ENCODE measurements at places on chromosomes 3 and 15. TPM values are rescaled to one million over a fixed set of nuclear protein-coding genes. Genes with fewer than 3 reads are reported as not detected.

- no peak for DNase-seq
Measured at GRCh38 chr3:178170698-178171535, 365.3 kb upstream of the KCNMB2 start.

DNA sequence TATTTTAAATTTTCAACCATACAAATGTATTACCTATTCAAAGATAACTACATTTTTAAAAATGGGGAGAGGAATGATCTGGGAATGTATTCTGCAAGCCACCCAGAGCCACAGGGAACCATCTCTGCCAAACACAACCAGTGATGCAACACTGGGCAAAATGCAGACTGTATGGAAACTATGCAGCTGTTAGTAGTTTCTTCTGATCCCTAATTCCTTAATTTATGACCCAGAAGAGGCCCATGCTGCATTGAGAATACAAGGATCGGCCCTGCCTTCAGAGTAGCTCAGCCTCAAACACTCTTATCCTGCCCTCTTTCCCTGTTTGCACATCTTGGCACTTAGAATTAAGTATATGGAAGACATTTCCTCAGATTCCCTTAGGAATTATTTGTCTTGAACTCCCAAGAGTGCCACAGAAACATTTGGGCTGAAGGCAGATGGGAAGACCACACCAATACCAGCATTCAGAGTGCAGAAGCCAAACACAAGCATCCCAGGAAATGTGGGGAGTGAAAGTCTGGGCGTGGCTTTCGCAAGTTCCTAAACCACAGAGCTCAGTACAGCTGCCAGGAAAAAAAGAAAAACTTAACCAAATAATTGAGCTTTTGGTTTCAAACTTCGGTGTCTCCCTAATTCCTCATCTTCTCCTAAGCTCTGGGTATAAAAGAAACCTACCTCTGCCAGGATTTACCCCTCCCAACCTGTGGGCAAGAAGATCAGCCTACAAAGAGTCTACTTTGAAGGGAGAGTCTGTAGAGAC is 5.3 kb downstream of the SNUPN start:
- DNase-seq: no peak

- DNase-seq: no peak
Measured at GRCh38 chr3:25473246-25473645, 45.2 kb downstream of the RARB start.

The IVD gene
- polyA plus RNA-seq: 57.4 TPM

The PRRT3 gene
- 3.2 TPM for polyA plus RNA-seq

The LSAMP gene
- 11.4 TPM for polyA plus RNA-seq

The GOLGA8G gene
- polyA plus RNA-seq: 0.14 TPM

- DNase-seq: no peak
Measured at GRCh38 chr3:170098753-170099152, 61.0 kb downstream of the GPR160 start.

- DNase-seq: no peak
Measured at GRCh38 chr15:92600856-92601255, 54.7 kb downstream of the FAM174B start.

DNA sequence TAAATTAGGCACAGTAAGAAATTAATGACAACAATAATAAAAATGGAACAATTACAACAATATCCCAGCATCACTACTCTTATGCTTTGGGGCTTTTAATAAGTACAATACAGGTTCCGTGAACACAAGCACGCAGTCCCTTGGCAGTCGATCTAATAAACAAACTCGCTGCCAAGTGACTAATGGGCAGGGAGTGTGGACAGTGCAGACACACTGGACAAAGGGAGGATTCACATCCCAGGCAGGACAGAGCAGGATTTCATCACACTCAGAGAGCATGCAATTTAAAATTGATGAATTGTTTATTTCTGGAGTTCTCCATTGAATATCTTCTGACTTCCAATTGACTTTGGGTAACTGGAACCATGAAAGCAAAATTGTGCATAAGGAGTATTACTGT is 524.1 kb upstream of the CFAP20DC start:
- DNase-seq: no peak

The EPHA6 gene
- polyA plus RNA-seq: 0.37 TPM

DNA sequence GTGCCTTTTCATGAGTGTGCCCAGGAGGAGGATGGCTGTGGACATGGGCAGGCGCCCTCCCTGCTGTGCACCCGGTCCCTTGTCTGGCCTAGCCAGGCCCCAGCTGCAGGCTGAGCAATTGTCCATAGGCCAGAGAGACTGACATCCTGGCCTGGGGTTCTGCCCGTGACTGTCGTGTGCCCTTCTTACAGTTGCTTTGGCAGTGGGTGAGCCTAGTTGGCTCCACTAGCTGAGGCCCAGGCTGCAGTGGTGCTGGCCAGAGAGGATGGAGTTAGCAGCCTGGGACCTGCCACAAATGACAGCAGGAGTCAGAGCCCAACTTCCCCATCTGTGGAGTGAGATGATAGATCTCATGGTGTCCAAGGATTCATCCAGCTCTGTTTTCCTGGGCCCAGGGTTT is 9.0 kb upstream of the CHRNB4 start:
- DNase-seq: no peak

GRCh38 chr3:40615110-40615915 is 90.6 kb downstream of the ZNF621 start:
- DNase-seq: no peak

The PLEKHO2 gene
- 20.5 TPM for polyA plus RNA-seq

The PRC1 gene
- polyA plus RNA-seq: 80.8 TPM

The GOLGA8A gene
- polyA plus RNA-seq: 129 TPM

The CAMKV gene
- 0.13 TPM for polyA plus RNA-seq

GRCh38 chr3:21163956-21164355 is 587.1 kb downstream of the ZNF385D start:
- DNase-seq: no peak

The UBAP1L gene
- polyA plus RNA-seq: 4.9 TPM

The CAMP gene
- 1.2 TPM for polyA plus RNA-seq

DNA sequence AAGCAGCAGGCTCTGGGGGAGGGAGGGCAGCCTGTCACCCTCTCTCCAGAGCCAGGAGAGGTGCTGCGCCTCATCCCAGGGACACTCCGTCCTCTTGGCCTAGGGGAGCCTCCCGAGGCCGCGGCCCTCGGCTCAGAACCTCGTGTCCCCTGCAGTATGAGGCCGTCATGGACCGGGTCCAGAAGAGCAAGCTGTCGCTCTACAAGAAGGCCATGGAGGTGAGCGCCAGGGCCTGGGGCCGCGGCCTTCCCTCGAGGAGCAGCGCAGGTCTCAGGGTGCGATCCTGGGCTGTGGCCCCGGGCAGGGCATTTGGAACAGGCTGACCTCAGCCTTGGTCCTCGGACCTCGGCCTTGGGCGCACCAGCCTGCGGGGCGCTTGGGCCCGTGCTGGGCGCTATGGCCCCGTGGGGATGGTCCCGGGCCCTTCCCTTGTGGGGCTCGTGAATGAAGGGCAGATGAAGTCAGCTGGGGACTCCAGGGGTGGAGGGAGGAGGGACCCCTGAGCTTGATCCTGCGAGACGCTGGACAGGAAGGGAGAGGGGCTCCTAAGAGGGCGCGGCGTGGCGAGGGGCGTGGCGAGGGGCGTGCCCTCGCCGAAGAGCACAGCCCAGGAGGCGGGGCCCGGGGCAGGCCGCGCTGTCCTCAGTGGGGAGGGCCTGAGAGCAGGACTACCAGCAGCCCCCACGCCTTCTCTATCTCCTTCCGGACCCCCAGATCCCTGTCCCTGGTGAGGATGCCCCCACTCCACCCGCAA is 32.9 kb downstream of the PSTPIP1 start:
- no peak for DNase-seq

GRCh38 chr3:180011927-180012326 is 24.8 kb downstream of the PEX5L start:
- DNase-seq: no peak

DNA sequence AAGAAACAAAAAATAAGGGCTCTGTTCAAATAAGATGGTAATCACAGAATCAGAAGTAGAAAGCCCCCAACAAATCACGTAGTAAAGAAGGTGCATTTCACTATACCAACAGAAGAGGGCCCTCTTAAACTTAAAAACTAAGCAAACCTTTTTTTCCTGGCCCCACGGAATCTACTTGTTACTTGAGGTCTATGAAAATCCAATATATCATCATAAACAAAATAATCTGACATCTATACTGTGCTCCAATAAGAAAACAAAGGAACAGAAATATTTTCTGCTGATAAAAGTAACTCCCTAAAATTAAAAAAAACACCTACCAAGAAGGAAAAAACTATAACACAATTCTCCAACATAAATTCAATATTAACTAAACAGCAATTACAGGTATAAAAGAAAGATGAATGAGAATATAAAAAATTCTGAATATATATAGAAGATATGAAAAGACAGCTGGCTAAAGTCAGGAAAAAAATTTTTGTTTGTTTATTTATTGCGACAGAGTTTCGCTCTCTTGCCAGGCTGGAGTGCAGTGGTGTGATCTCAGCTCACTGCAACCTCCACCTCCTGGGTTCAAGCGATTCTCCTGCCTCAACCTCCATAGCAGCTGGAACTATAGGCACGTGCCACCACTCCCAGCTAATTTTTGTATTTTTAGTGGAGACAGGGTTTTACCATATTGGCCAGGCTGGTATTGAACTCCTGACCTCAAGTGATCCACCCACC is 81.8 kb downstream of the CLASP2 start:
- no peak for DNase-seq

Data from left renal pelvis (tissue), 4 donors.